ENCODE measurements at places on chromosomes 3 and 15.

DNA sequence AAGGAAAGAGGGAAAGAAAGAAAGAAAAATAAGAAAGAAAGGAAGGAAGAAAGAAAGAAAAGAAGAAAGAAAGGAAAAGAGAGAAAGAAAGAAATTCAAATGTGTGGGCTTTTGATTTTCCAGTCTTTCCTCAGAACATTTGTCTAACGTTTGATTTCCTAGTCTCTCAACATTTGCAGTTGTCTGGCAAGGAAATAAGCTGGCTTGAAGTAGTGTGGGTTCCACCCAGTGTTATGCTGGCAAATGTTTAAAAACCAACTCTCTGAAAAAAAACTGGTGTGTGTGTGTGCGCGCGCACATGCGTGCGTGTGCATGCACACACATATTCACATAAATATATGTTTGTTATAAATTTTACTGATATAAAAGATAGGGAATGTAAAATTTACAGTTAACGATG is 54.6 kb upstream of the C3orf49 start:
- DNase-seq, result no peak

GRCh38 chr3:50213373-50213772 is 8.3 kb downstream of the SLC38A3 start:
- DNase-seq, result no peak

DNA sequence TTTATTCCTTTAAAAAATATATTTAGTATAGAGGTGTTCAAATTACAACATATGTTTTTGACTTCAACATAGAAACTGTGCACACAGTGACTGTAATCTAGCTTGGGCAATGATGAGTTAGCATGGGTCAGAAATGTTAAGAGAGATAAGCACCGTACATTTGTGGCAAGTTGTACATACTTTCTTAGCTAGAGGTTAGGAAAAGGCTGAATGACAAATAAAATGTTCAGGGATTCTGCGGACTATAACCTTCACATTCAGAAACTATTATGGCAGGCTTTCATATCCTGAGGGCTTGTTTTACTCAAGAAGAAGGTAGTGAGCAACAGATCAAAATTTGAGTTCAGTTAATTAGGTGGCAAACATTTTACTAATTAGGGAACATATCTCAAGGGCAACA is 379.7 kb upstream of the EPHA6 start:
- DNase-seq, result no peak

- no peak for DNase-seq
These were observed 33.0 kb upstream of the ARL14 start for GRCh38 chr3:160643994-160644393.

DNA sequence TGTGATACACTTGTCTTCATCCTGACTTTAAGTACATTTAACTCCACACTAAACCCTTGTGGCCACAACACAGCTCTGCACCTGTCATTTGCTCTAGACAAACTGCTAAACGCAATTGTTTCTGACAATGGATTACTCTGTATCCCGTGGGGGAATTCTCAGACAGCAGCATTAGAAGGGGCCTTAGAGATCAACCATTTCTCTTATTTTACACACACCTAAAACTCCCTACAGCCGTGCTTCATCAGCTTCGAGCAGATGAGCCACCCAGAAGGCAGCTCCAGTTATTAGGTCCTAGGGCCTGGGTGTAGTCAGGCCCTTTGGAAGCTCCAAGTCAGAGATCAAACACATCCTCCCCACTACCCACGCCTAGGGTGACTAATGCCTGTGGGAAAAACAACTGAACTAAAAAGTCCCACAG is 1.3 kb upstream of the IL12A start:
- no peak for DNase-seq

GRCh38 chr3:139288266-139288821 is 55.5 kb upstream of the MRPS22 start:
- no peak for DNase-seq
